NCI-H1417 treated with DMSO at 0.1 percent for 48 hours (cell line): ENCODE measurements at places on chromosomes 1 and 21.

DNA sequence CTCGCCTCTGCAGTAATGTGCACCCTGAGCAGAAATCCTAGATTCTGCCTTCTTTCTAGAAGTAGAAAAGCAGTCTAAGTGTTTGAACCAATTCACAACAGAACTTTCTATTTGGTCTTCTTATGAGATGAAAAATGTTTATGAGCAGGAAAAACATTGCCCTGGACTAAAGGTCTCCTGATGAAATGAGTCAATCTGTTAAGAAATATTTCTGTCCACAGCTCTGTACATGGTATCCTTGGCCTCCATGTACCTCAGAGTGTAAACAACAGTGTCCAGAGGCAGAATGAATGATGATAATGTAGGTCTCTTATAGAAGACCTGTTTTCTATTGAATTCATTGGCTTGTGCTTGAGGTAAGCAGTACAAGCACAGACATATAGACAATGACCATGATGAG, 6.2 kb upstream of the APCS start:
- DNase-seq: no peak

DNA sequence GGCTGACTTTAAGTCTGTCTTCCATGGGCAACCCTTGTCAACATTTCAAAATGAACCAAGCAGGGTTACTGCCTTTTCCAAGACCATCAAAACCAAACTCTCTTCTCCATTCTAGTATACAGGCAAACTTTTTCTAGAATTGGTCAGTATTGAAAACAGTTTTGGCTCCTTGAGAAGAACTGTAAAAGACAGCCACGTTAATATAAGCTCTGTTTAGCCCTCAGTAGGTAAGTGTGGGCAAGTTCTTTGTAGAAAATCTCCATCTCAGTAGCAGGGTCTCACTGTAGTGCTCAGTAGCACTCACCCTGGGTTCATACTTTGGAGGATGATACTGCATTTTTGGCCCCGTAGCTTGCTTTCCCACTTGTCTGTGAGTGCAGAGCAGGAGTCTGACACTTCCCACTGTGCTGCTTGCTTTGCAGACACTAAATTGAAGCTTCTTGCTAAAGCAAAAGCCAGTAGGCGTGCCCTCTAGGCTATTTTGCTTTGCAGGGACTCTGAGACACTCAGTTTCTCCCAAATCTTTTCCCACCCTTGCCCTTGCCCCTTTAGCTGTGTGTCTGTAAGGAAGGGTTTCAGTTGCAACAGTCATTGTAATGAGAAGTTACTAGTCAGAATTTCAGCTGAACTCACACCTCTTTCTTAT, 34.3 kb upstream of the CACYBP start:
- DNase-seq: no peak

DNA sequence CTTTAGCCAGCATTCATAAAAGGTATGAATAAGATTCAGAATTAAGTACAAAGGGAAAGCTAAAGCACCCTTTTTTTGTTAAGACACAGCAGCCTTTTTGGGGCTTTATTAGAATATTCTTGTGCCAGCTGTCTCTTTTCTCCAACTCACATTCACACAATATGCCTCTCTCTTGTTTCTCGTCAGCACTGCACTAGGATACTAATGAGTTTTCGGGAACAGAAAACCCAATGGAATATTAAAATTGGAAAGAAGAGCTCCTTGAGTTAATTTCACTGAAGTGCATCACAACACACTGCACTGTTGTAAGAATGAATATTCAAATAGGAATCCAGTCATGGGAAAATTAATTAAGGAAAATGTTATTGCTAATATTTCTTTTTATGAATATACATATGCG, 410.4 kb upstream of the BEND5 start:
- DNase-seq: no peak

DNA sequence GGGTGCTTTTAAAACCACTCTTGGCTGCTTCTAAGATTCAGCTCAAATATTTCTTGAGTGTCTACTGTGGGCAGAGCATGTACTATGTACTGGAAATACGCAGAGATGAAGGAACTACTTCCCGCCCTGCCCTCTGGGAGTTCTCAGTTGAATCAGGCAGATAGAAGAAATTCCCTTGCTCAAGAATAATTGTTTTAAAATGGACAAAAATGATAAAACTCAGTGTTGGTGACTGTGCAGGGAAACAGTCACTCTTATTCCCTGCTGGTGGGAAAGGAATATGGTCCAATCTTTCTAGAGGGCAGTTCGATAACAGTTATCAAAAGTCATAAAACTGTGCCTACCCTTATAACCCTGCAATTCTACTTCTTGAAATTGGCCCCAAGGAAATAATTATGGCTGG, 16.9 kb upstream of the GRHL3 start:
- DNase-seq: no peak

- no peak for DNase-seq
Observed at GRCh38 chr21:16713331-16714117, 799.3 kb upstream of the CXADR start.

GRCh38 chr1:15592285-15592684, 7.4 kb upstream of the AGMAT start:
- no peak for DNase-seq

GRCh38 chr1:226558036-226558650, 9.6 kb downstream of the STUM start:
- no peak for DNase-seq

- no peak for DNase-seq
Observed at GRCh38 chr1:109658533-109659042, 2.7 kb downstream of the GSTM4 start.
